Left lung (tissue), 14 donors: ENCODE measurements at places on chromosomes 13 and 19.

DNA sequence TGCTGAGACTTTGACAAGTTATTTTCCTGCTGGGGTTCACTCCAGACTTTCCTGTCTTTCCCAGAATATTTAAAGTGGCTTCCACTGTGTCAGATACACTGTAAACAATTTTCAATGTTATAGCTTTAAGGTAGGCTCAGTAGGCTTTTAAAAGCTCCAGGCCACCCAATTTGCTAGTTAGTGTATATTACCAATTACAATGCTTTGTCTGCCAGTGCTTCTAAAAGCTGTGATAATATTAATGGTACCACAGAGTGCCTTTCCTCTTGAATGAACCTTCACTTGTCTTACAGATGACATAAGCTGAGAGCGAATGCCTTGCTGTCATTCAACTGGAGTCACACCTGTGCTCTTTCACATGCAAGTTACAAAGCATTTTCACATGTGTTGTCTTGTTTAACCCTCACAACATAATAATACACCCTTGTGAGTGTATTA, 239.7 kb upstream of the HTR2A start:
- DNase-seq, result no peak

GRCh38 chr13:50910485-50910805, 854 bp downstream of the RNASEH2B start:
- peak; percentile 61 for DNase-seq

- DNase-seq, result peak; percentile 32
These were observed 698 bp downstream of the KANK2 start for GRCh38 chr19:11196406-11197287.

DNA sequence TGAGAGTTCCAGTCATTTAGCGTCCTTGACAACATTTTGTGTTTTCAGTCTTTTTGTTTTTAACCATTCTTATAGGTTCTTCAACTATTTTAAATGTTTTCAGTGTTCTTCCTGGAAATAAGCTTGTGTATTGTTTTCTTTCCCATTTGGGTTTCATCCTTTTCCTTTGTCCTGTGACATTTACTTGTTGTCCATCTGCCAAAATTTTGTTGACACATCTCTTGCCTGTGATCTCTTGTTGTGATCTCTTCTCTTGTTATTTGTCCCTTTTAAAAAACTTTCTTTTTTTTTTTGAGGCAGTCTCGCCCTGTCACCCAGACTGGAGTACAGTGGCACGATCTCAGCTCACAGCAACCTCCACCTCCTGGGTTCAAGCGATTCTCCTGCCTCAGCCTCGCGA, 96.5 kb downstream of the PDS5B start:
- DNase-seq, result no peak

- DNase-seq, result no peak
These were observed 31.2 kb downstream of the GADD45B start for GRCh38 chr19:2507109-2507508.

GRCh38 chr19:7914598-7915045, at the start of gene TGFBR3L:
TSS of gene TGFBR3L (plus strand) at chr19:7914830.
- no peak for DNase-seq

GRCh38 chr13:99125326-99125915, 75.2 kb upstream of the UBAC2 start:
- no peak for DNase-seq

DNA sequence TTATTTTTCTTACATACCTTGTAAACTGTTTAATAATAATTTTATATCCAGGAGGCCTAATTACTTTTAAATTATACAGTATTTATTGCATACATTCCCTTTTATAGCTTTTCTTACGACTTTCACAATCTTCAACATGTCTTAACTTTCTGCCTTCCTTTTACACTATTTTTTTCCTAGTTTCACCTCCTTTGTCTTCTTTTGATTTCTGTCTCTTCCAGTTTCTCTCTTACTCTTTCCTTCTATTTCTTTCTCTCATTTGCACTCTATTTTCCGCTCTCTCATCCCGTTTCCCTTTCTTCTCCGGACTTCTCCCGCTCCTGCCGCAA, 11.5 kb downstream of the ZNF552 start:
- DNase-seq, result no peak

GRCh38 chr19:3556978-3557460, 367 bp downstream of the MFSD12 start:
- peak; percentile 88 for DNase-seq

DNA sequence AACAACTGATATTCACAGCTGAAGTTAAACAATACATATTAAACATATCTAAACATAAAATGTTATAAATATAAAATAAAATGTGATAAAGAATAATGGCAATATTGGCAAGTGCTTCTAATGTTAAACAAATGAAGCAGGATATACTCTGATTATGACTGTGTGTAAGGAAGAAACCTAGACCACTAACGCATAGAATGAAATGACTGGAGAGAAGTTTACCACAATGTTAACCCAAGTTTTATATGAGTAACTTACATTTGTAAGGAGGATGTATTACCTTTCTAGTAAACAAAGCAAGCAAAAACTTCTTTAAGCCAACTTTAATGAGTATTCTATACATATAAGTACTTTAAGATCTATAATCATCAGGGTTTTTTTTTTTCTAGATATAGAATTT, 43.0 kb downstream of the RB1 start:
- DNase-seq, result no peak

DNA sequence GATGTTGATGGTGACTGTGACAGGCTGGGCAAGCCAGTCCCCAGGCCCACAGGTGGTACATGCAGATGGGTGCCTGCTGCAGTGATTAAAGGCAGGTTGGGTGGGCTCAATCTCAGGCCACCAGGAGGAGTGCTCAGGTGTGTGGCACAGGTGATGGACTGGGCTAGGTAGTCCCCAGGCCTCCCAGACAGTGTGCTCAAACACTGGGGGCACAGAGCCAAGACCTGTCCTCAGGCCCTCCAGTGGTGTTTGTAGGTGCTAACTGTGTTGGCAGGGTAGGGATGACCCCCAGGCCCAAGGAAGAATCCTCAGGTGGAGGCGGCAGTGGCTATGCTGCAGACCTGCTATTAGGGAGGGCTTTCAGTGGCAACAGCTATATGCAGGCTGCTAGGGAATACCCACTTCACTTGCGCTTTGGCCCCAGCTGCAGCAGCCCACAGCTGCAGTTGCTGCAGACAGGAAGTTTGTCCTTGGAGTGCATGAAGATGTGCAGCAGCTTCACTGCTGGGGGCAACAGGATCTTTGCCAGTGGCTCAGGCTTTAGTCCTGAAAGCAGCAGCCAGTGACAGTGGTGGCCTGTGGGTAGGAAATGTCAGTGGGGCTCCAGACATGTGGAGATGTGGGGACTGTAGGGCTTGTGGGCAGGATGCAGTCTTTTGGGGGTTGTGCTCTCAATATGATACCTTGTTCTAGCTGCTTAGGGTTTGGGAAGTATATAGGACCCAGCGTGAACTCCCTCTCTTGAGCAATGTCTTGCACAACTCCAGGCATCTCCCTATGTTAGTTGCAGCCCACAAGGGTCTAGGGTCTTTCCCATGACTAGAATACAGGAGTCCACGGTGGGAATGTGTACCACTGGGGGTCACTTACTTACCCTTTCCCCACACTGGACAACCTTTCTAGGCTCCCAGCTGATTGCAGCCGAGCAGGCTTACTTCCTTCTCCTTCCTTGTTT, 54.1 kb upstream of the MLNR start:
- DNase-seq, result no peak

- no peak for DNase-seq
These were observed 11.3 kb downstream of the SHANK1 start for GRCh38 chr19:50708179-50708879.

- no peak for DNase-seq
These were observed 36.8 kb downstream of the PHF11 start for GRCh38 chr13:49532593-49532992.

GRCh38 chr19:37991176-37991835, 84.3 kb downstream of the SIPA1L3 start:
- DNase-seq, result no peak

DNA sequence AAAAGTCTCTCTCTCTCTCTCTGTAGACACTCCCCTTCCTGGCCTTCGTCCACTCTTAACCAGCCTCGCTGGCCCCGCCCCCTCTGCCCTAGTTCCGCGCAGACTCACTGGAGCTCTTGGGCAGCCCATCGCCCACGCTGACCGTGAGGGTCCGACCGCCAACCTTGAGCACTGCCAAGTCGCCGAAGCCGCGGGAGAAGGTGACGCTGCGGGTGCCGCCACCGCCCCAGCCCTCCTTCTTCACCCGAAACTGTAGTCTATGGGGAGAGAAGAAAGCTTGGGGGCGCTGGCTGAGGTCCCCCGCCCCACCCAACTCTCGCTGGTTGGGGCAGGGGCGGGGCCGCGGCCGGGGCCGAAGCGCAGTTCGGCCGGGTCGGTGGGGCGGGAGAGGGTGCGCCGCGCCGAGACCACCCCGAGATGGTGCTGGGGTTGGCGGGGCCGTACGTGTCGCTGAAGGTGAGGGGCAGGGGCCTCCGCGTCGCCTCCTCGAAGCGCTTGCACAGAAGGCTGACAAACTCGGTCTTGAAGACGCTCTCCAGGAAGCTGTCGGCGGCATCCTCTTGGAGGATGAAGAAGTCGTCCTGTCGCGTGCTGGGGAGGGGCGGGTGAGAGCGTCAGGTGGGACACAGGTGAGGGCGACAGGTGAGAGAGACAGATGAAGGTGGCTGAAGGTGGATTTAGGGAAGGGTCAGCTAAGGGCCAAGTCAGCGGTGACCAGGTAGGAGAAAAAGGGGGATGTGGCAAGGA, 12.6 kb upstream of the ZNF414 start:
- DNase-seq, result peak; percentile 87

DNA sequence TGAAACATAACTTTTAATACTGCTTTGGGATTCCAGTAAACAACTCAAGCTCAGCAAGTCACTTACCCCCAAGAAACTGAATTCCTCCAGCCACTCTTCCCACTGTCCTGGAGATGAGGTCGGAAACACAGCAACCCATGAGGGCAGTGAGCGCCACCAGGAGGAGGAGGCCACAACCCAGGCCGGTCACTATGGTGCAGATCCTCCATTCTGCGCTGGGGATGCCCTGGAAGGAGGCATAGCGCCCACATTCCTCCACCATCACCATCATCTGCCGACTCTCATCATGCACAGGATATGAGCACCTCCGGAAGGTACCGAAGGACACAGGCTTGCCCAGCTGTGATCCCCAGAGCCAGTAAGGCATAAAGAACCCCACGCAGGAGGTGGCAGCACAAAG, 2.2 kb downstream of the LHFPL6 start:
- no peak for DNase-seq

DNA sequence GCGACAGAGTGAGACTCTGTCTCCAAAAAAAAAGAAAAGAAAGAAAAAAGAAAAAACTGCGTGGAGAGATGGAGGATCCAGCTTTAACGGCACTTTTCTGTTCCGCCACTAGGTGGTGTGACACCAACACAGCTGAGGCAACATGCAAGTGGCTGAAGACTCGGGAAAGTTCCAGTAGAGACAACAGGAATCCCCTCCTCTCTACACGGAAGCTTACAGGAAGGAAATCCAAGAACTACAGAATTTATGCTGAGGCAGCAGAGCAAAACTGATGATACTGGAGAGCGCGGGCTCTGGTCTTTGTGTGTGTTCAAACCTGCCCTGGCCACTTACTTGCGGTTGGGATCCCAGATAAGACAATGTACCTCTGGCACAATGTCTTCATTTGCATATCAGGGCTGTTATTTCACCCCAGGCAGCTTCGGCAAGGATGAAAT, 9.9 kb downstream of the RANBP3 start:
- peak; percentile 86 for DNase-seq
